Dermis microvascular lymphatic vessel endothelial cell (primary cell): ENCODE measurements at places on chromosomes 6 and 20.

GRCh38 chr20:56839222-56839621 is 210.1 kb downstream of the TFAP2C start:
- DNase-seq = no peak

DNA sequence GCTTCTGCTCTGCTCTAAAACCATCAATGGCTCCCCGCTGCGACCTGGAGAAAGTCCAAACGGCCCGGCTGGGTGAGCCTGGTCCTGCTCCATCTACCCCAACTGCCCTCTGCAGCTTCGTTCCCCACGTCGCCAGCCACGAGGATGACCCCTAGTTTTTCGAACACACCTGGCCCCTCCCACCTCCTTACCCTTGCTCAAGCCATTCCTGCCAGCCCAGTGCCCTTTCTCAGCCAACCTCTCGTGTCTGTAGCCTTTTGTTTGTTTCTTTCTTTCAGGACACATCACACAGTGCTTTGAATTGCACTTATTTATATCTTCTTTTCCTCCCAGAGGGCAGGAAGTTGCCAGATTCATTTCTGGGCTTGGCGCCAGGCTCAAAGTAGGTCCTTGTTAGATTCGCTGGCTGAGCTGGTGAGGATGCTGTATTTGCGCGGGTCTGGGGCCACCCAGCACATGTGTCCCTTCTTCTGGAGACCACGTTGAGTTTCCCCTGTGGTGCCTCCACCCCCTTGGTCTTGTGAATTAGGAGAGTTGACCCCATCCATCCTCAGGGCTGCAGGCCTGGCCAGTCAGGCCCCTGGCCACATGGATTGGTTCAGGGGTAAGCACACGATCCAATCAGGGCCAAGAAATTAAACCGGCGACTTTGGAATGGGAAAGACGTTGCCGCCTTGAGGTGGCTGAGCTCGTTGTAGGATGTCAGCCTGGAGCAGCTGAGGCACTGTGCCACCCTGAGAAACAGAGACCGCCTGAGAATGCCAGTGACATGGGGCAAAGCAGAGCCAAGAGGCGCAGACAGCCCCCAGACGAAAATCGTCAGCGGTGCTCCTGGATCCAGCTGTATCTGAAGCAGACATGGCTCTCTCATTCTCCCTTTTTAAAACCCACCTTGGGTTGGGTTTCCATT is 156.0 kb downstream of the CEBPB start:
- peak; percentile 17 for DNase-seq

DNA sequence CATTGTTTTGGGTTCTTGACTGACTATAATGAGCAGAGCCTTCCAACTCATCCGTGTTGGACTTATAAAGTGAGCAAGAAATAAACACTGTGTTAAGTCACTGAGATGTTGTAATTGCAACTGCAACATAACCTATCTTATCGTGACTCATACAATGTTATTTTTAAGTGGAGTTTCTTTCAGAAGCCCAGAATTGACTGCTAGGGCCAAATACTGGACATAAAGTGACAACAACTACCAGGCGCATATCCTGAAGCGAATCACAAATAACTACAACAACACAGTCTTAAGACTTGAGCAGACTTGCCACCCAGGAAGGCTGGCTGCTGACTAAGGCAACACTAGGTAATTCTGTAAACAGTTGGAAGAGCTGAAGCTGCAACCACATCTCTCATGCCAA is 326.6 kb downstream of the COL12A1 start:
- no peak for DNase-seq

DNA sequence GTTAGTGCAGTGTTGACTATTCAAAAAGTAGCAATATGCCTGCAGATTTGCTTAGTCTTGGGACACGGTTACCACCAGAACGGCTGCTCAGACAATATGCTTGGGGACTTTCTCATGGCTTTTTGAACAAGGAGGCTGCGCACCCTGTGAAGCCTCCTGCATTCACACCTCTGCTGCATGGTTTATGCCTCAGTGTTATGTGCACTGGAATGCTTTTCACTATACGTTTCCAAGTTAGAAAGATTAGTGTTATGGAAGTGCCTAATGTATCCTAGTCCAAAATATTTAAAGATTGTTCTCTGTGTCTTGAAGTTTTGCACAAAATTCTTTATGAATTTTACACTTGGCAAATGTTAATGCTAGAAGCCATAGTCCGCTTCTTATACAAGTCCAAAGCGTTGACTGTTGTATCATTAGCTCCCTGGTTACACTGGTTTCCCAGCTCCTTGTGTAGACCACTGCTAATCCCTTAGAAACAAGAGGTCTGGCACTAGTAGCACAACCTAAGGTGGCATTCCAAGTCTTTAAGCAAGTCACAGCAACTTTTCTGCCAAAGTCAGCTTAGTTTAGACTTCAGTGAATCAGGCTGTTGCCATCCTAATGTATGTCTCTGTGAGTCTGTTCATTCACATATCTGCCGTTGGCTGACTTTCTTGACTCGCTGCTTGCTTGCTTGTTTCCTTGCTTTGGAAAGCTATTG is 26.3 kb upstream of the SLC22A1 start:
- no peak for DNase-seq

DNA sequence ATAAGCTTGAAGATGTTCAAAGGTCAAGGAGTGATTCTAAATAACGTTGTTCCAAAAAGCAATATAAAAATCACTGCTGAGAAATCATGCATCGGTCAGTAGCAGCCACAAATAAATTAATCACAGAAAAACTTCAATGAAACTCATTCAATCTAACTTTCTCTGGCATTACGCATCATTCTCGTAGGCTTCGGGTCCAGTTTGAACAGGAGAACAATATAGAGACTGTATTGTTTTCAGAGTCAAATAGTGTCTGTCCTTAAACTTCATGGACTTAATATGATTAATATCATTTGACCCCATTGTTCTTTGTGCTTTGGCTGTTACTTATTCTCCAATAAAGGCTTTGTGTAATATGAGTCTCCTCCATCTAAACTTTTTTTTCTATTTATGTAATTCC is 200.4 kb downstream of the C6orf118 start:
- no peak for DNase-seq
